ENCODE measurements at places on chromosomes 11 and 22.
A peak's percentile ranks its signal among the peaks of the same experiment; 100 is the strongest.

DNA sequence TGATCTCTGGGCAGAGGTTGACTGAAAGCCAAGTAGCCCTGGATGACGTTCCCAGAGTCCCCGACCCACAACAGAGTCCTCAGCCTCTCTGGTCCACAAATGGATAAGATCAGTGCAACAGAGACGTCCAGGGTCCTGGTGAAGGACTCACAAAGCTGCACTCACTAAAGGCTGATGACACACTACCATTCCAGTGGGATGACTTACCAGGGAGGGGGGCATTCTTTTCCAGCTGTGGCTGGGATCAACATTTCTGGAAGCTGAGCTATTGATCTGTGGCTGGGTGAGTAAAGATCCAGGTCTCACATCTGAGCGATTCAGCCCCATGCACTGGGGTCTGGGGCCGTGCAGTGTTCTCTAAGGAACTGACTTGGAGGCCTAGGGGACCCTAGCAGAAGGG lies 296.2 kb downstream of the NTM start:
- peak; percentile 89 for DNase-seq

DNA sequence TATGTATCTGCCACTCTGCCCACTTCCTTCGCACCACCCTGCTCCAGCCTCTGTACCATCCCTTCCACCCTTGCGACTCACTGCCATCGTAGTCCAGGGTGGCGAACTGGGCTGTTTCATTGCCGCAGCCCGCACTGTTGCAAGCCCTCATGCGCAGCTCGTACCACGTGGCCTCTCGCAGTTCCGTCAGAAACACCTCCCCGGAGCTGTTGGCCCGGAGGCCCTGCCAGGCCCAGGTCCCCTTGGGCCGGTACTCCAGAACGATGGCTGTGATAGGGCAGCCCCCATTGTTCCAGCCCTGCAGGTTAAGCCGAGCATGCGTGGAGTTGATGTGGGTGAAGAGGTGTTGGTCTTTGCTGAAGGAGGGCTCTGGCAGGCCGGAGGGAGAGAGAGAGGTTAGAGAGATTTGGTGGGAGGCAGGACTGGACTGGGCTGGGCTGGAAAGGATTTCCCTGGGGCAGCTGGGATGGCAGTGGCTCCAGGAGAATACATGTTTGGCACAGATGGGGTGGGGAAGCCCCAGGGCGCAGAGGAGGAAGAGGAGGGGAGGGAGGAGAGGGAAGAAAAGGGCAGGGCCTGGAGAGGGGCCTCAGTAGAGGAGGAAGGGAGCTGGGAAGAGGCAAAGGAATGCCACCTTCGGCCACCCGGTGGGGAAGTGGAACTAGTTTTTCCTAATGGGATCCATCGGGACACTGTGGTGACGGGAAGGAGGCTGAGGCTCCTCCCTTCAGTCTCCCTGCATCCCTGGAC lies 109.6 kb downstream of the CEP164 start:
- no peak for DNase-seq

DNA sequence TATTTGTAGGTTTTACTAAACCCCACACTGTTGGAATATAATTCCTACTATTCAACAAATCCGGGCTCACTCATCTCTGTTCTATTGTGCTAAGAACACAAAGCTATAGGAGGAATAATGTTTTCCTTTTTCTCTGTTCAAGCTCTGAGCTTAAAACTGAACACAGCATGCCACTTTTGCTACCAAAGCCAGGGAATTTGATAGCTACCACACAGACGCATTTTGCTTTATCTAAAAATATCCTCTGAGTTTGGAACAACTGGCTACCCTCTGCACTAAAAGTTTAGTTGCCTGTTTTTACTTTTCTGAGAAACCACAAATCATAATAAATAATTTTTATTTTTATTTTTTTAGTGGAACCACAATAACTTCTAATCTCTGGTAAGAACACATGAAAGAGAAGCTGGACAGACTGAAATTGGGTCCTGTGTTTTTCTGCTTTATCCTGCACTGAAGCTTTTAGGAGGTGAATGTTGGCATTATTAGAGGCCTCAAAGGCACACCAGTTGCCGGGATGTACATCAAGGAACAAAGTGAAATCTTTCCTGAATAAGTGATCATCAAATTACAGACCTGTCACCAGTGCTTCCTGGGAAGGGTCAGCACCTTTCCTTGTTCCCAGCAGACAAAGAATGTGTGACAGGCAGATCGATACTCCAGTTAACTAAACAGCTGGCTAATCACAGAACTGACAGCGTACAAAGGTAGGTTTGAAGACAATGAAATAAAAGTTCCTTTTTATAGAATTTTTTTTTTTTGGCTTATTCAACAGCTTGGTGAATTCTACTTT lies 523.2 kb upstream of the TENM4 start:
- DNase-seq, result no peak

DNA sequence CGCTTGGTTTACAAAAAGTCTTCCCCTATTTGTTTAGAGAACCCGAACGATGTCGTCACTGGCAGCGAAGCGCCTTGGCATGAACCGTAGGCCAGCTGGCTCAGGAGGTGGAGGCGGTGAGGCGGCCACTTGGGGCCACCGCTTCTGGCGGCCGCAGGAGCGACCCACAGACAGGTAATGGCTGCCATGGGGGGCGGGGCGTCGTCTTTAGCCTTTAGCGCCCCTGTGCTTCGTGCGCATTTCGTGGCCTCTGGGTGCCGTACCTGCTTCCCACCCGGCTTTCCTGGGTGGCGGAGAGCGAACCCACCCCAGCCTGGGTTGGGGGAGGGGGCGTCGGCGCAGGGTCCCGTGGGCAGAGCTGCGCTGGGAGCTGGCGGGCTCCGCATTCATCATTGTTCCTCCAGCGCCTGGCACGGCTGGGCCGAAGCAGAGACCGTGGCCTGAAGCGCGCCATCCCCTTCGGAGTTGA lies 469 bp upstream of the OSBP2 start:
- peak; percentile 62 for DNase-seq

- no peak for DNase-seq
These were observed 607.9 kb downstream of the BUD13 start for GRCh38 chr11:116164843-116165242.

- DNase-seq, result peak; percentile 87
These were observed 74.6 kb downstream of the CELSR1 start for GRCh38 chr22:46462726-46463371.

GRCh38 chr11:71304045-71304444 lies 51.7 kb upstream of the SHANK2 start:
- no peak for DNase-seq

DNA sequence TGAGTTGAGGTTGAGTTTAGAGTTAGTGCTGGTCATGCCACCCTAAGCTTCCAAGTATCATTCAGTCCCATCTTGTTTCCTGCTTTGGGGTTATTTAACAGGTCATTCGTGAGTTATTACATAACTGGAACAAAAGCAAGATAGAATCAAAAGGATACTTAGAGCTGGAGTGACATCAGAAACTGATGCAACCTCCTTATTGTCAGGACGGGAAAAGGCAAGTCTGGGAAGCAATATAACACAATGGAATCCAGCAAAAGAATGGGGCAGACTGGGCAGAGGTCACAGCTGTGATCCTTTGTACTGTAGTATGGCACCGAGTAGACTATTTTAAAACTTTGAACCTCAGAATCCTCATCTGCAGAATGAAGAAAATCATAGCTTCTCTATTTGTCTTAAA lies 4.4 kb upstream of the PRSS23 start:
- no peak for DNase-seq

GRCh38 chr11:76071090-76071489 lies 135.2 kb downstream of the WNT11 start:
- DNase-seq, result no peak

DNA sequence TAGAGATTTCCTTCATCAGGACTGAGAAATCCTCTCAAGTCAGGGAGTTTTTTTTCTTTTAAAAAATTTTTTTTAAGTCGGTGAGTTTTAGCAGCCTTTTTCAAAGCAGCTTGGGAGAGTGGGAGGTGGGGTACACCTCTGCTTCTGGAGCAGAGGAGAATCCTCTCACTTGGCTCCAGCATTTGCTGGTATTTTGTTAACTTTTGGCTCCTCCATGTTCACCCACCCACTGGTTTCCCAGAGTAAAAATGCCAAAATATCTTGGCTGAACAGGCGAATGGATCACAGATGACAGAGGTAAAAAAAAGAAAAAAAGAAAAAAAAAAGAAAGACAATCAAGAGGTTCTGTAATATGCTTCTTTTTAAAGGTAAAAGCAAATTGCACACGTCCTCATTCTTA lies 68.0 kb downstream of the GAB2 start:
- peak; percentile 35 for DNase-seq

DNA sequence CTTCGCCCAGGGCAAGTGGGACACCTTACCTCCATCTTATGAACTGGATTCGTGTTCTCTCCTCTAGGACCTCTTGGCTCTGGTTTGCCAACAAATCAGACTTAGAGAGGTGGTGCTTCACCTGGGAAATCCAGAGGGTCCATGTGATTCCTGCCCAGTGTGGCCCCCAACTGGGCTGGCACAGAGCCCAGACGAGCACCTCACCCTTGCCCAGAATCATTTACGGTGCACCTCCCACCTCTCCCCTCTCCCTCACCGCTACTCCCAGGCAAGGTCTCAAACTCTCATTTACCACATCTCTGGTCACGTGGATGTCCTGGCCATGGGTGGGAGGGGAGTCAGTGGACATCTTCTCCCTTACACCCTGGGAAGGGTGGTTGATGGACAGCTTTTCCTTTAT lies 1.1 kb downstream of the SPATA19 start:
- no peak for DNase-seq

DNA sequence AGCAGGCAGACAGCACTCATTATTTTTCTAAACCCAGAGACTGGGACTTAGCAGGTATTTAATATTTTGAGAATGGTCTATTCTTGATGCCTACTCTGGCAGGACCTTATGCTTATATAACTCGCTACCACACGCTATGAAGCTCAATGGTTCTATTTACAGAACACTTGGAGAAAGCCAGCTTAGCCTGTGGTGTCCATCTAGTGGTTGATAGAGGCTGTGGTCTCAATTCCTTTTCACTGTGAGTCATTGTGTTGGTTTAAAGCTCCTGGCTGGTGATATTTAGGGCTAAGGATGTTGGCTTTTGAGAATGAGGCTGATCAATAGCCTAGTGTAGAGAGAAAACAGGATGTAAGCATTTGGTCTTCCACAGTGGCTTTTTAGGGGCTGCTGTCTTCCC lies 206.4 kb downstream of the DBX1 start:
- DNase-seq, result peak; percentile 84

DNA sequence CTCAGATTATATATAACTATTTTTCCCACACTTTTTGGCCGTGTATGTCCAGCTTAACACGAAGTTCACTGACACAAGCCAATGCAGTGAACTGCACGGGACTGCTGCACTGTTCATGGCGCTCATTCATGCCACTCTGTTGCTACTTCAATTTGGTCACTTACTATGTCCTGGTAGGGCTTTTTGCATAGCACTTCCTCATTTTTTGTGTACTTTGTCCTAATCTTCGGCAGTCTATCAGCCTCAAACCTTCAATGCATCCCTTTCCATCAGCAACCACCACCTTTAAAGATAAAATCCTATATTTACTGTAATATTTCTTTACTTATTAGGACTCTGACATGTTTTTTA lies 18.7 kb upstream of the ARHGAP32 start:
- DNase-seq, result no peak

GRCh38 chr11:118283756-118284350 lies 19.8 kb upstream of the MPZL2 start:
- DNase-seq, result no peak

- DNase-seq, result no peak
These were observed 1494.3 kb downstream of the BRD1 start for GRCh38 chr22:48333323-48333763.

GRCh38 chr11:8593935-8594909 lies at the start of gene STK33:
Gene STK33, minus strand, starts transcription at chr11:8594228. Its CDS starts 119,323 bp downstream, at chr11:8474905.
- DNase-seq, result peak; percentile 28

- no peak for DNase-seq
These were observed 38.6 kb upstream of the PTH start for GRCh38 chr11:13534358-13534757.

DNA sequence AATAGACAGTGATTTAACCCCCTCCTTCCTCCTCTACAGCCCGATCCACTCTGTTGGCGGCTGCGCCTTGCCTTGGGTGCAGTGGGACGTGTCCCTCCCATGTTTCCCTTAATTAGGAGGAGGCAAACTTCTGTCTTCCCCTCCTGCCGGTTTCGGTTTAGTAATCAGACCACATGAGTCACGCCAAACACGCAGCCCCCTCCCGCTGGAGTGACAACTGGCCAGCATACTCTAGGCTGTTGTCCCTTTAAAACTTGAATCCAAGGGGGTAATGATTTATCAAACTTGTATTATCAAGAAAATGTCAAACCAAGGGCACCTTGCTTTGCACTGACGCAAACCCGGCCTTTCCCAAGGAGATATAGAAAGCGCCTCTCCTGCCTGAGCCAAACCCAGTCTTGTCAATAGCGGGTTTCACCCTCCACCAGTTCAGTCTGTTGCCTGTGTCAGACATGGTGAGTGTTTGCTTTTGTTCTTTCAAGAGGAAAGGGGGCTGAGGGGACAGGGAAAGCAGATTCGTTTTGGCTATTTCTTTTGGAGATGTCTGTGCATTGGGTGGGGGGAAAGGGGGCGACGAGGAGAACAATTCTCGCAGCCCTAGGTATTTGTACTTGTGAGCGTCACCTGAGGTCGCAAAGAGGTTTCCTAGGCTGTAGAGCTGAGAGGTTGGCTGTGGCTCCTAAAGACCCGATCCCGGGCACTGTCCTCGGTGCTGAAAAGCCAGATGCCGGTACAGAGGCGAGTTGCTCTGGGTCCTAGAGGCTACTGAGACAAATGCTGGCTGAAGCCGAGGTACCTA lies at the start of gene SLC6A5:
Gene SLC6A5 (plus strand): TSS at position 388 of the 799 bp plus-strand sequence. CDS start 65 bp downstream, at position 453.
- DNase-seq, result peak; percentile 52

DNA sequence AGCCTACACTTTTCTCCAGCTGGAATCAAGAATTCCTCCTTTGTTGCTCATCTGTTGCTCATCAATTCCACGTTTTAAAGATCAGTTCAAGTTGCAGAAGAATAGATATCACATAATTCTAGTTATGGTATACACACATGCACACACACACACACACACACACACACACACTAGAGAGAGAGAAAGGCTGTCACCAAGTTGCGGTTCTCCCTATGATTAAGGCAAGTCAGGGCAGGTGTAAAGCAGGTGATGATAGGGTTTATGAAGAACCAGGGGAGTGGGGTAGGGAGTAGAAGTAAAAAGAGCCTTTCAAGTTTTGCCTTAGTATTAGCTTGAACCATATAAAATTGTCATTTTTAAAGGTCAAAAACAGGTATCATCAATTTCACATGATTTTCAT lies 31.7 kb upstream of the TMPRSS4 start:
- DNase-seq, result no peak

DNA sequence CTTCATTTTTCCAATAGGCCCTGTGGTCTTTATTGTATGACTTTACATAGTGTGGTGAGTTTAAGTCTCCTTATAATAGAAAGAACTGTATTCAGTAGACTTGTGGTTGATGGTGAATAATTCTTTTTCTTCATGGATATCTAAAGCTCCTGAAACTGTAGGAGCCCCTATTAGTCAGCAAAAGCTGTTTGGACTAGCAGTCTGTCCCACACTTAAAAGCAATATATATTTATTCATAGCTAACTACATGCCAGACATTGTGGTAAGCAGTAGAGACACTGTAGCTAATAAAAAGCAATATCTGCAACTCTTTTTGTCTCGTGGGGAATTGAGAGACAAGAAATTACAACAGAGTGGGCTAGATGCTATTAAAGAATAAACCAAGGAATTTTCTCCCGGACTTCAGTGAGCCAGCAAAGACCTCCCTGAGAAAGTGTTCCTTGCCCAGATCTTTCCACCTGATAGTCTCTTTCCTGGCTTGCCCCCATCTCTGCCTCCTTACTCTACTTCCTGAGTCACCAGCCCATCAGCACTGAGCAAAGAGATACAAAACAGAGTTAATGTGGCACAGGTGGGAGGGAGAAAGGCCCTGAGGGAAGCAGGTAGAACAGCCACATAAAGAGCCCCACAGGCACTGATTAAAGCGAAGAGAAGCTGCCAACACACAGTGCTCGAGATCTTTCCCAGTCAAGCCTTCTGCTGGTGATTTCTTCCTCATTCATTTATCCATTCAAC lies 1.4 kb upstream of the OR52W1 start:
- DNase-seq, result no peak

Measured in GM23248 (cell line).